Activated CD8-positive, alpha-beta T cell treated with anti-CD3 and anti-CD28 coated beads, Interleukin-2, amount 10 ng/mL, durations not matched to agents 7 days and 5 days (primary cell): ENCODE measurements at places on chromosomes 4 and X.

DNA sequence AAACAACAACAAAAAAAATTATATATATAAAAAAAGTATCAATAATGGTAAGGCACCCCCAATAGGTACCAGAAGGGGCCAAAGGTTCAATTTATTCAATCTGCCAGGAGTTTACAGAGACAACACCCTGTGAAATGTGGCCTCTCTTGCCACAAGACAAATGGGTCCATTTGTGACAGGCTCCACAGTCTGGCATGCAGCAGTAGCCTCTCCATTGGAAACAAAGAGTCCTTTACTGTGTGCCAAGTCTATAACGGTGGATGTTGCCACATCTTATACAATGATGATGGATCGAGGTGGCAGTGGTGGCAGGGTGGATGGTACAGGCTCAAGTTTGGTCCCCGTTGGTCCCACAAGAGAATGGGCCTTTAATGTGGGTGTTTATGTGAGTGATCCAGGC lies 70.1 kb upstream of the SH3RF1 start:
- no peaks in the 10 kb centered on the region for H3K36me3 ChIP-seq
- H3K4me3 ChIP-seq = no peak overlapping the region
- no peaks in the 10 kb centered on the region for H3K4me1 ChIP-seq
- no peak for DNase-seq
- no peaks in the 10 kb centered on the region for H3K27me3 ChIP-seq
- H3K27ac ChIP-seq = no peak overlapping the region

DNA sequence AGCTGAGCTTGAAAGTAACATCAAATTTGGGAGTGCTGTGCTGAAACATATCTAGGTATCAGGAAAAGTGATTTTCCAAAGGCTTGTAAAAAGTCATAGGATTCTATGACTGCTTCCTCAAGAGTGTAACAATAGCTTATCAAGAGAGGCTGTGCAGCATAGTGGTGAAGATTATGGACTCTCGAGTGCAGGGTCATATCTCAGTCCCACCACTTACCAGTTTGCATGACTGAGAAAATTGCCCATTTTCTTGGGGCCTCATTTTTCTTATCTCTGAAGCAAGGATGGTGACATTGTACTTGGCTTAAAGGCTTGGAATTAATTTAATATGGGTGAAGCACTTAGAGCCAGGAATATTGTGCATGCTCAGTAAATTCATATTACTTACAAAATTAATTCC lies 57.2 kb downstream of the AFF1 start:
- H3K36me3 ChIP-seq = peaks cover 20% of the 10 kb centered on the region
- H3K4me3 ChIP-seq = no peak overlapping the region
- H3K4me1 ChIP-seq = peaks cover 6% of the 10 kb centered on the region
- H3K27ac ChIP-seq = no peak overlapping the region
- no peak for DNase-seq
- no peaks in the 10 kb centered on the region for H3K27me3 ChIP-seq

DNA sequence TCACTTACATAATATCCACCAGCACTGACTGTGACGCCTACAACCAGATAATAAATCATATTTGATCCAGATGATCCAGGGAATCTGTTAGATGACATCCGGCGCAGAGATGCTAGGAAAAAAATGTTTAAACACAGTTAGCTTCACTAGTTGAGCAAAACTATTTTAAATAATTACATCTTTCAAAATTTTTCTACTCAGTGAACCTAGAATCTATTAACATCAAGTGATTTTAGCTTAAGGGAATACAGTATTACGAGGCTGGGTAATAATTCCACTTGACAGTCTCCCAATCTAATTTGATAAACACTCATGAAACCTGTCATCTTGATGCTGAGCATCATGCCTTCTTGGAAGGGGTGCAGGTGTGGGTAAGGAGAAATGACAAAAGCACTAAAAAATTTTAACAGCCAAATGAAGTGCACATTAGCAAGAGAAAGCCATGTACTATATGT lies 4.7 kb downstream of the MGARP start:
- H3K36me3 ChIP-seq = no peaks in the 10 kb centered on the region
- no peak for DNase-seq
- H3K4me1 ChIP-seq = peaks cover 20% of the 10 kb centered on the region
- no peak overlapping the region for H3K4me3 ChIP-seq

- no peak overlapping the region for H3K4me3 ChIP-seq
- DNase-seq = no peak
- peaks cover 12% of the 10 kb centered on the region for H3K4me1 ChIP-seq
- peaks cover 3% of the 10 kb centered on the region for H3K27me3 ChIP-seq
Observed at GRCh38 chr4:174537634-174538033, 15.3 kb upstream of the HPGD start.

GRCh38 chr4:36687681-36688080 lies 406.3 kb downstream of the DTHD1 start:
- H3K36me3 ChIP-seq = no peaks in the 10 kb centered on the region
- no peak overlapping the region for H3K27ac ChIP-seq
- no peak overlapping the region for H3K4me3 ChIP-seq
- H3K4me1 ChIP-seq = no peaks in the 10 kb centered on the region
- H3K27me3 ChIP-seq = no peaks in the 10 kb centered on the region

GRCh38 chr4:94762326-94762725 lies 4.6 kb downstream of the BMPR1B start:
- no peak overlapping the region for H3K4me3 ChIP-seq
- DNase-seq = no peak
- peaks cover 44% of the 10 kb centered on the region for H3K27me3 ChIP-seq
- peaks cover 2% of the 10 kb centered on the region for H3K4me1 ChIP-seq

DNA sequence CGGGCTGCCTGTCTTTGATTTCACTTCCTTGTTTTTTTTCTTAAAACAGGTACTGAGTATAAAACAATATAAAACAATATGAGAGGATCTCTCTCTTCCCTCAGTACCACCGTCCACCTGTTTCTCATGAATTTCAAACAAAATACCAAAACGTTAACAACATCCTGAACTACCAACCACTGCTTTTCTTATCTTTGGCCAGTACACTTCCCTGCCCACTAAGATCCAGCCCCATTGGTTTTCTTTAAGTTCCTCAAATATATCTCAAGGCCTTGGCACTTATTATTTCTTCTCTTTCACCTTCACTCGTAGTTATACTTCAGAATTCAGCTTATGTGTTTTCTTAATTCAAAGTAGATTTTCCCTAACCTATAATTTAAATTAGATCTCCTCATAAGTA lies 370.2 kb upstream of the GRIA3 start:
- H3K27ac ChIP-seq = no peak overlapping the region
- no peak for DNase-seq
- H3K4me1 ChIP-seq = no peaks in the 10 kb centered on the region
